GM10248 (cell line): ENCODE measurements at places on chromosomes 16 and 17.

DNA sequence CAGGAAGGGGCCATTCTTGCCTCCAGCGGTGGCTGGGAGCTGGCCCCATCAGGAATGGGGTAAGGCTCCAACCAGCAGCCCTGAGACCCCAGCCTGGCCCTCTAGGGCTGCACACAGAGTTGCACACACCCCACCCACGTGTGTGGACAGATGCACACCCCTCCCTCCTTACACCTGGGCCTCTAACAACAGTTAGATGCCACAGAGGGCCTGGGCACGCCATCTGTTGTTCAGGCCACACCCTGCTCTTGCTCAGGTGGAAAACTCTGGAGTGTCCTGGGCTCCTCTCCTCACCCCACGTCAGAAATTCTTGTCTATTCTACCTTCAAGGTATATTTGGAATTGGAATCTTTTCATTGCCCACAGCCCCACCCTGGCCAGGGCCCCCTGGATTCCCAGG lies 13.3 kb upstream of the RAI1 start:
- no peak for DNase-seq

DNA sequence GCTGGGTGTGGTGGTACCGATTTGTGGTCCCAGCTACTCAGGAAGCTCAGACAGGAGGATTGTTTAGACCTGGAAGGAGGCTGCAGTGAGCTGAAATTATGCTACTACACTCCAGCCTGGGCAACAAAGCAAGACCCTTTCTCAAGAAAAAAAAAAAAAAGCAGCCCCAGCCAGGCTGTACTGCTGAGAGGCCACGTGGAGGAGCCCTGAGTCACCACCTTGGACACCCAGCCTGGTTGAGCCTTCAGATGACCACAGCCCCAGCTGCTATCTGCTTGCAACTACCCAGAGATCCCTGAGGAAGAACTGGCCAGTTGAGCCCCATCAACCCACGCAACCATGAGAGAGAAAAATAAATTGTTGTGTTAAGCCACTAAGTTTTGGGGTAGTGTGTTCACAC lies 23.6 kb upstream of the GPRC5C start:
- DNase-seq = no peak

- no peak for DNase-seq
Measured at GRCh38 chr16:87918338-87918737, 18.0 kb downstream of the CA5A start.

GRCh38 chr16:62067981-62068380 lies 31.7 kb upstream of the CDH8 start:
- DNase-seq = no peak

- no peak for DNase-seq
Measured at GRCh38 chr17:40810494-40810893, 10.7 kb upstream of the KRT28 start.
